ENCODE measurements at places on chromosomes 11 and 22.

DNA sequence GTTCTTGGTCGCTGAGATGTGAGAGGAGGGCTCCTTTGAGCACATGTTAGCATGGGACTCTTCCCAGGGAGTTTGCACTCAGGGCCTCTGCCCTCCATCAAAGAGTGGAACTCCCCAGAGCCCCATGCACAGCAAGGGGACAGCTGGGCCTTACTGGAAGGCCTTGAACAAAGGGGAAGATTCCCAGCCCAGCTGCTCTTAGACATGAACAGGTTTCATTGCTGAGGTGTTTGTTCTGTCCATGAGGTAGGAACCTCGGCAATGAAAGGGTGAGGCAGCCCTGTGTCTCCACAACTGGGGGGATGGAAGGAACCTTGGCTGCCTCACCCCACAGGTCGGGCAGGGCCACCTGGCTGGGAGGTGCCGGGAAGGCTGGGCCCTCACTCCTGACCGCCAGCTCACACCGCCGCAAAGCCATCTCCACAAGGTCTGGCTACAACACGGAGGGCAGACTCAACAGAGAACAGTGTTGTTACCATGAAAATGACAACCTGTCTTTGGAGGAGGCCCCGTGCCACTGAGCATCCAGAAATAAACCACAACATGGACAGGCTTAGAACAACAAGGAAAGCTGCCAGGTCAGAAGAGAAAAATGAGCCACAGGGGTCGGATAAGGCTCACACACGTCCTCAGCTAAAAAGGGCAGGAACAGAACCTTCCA lies 3.2 kb downstream of the DERL3 start:
- DNase-seq, result no peak

- no peak for DNase-seq
These were observed 75.9 kb downstream of the MN1 start for GRCh38 chr22:27725661-27726060.

DNA sequence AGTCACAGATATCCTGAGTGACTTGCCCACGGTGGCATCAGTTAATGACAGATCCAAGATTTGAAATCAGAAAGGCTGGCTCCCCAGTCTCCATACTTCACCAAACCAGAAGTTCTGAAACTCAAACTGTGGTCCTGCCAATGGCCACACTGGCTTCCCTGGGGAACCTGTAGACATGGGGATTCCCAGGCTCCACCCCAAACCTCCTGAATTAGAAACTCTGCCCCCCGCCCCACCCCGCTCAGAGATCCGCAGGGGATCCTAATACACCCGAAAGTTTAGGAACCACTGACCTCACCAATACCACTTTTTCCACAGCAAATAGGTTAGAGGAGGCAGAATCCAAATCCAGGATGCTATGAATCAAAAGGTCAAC lies 15.3 kb downstream of the RTN4RL2 start:
- DNase-seq, result no peak

GRCh38 chr22:46866591-46866990 lies 104.1 kb downstream of the TBC1D22A start:
- DNase-seq, result no peak

DNA sequence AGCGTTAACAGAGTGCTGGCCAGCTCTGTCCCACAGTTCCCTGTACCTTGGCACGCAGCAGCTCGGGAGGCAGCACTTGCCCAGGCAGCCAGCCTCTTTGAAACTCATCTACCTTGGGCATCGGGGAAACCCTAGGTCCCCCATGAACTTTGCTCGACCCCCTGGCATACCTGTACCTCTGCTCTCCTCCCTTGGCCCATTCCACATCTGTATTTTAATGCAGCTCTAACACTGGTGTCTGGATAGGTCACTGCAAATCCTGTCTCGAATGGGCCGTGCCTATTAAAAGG lies 304.1 kb downstream of the TBC1D22A start:
- no peak for DNase-seq

DNA sequence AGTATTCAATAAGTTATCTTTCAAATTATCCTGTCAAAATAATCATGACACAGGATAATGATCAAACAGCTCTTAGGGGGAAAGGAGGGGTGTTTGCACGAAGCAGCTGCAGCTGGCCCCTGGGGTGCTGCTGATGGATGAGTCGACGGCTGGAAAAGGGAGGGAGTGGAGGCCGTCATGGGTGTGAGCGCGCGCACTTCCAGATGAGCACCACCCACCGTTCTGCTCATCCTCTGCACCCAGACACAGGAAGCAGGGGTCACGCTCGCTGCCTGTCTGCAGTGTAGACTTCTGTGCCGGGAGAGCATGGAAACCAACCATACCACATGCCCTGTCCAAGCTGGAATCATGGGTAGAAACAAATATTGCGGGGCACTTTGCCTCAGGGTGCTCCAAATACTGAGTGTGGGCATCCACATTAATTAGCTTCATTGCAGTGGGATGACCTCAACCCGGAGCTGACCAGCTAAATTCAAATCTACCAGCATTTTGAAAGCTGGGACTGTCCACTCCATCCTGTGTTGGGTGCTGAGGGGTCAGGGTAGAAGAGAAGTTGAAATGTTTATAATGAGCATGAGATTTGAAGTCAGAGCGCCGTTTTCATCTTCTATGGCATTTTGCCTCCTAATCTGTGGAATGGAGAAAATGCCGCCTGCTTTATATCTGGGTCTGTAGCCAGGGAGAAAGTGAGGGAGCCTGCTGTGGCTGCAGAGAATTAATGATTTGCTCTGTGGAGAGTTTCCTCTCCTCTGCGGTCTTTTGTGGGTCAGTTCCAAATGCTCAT lies 802.4 kb downstream of the TBC1D22A start:
- no peak for DNase-seq

DNA sequence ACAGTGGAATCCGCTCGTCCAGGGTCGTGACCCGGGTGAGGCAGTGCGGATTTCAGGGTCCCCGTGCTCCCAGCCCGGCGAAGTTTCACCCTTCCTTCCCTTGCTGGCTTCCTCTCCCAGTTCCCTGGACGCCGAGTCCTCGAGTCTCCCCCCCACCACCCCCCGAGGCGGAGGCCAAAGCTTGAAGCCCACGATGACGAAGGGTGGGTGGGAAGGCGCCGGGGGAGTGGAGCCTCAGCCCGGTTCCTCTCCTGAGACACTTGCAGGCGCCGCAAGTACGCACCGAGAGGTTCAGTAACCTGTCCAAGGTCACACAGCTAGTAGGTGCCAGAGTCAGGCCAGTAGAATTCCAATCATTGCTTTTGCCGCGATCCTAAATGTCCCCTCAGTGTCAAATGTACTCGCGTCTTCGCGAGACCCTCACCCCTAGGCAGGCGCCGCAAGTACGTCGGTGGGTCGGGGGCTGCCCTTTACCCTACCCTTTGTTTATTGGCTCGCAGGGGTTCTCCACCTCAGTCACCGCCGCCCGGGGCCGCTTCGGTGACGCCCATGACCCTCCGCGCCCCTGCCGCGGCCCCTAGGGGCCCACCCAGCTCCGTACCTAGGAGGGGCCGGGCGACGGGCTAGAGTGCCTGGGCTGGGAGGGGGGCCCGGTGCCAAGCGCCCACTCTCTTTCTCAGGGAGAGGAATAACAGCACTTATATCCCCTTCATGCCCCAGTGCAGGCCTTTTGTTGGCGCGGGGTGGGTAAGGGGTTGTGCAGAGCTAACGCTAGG lies 5.7 kb upstream of the CHRM1 start:
- DNase-seq, result no peak

DNA sequence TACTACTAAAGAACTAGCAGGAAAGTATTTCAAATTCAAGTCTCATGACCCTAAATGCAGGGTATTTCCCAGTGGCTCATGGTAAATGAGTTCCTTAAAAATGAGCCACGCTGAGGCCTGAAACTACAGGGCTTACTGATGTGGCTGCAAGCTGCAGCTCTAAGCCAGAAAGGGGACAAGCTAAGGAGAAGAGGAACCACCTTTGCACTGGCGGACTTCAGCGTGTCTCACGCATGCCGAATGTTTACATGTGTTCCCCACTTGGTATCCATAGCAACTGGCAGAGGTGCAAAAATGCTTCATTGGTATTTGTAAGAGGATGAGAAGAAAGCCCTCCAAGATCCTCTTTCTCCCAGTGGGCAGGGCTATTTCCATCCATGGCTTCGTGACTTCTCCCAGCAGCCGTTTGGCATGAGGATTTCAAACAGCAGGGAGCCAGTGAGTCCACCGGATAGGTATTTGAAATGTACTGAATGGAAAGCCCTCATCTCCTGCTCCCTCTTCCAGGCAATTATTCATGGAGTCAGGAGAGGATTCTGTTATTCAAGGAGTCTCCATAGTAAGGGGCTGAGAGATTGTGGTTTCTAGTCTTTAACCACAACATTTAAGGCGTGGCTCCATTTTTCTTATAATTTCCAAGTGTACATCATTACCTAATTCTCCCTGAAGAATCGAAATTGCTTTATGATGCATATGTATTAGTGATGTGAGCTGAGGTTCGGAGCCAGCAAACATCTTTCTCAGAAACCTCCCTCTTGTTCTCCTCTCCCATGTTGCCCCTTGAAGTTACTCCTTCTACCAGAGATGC lies 55.3 kb upstream of the CD44 start:
- peak; percentile 79 for DNase-seq

GRCh38 chr11:122843281-122844141 lies 5.2 kb downstream of the CRTAM start:
- DNase-seq, result peak; percentile 61

GRCh38 chr11:57647372-57647771 lies 2.3 kb downstream of the YPEL4 start:
- no peak for DNase-seq

GRCh38 chr11:3165916-3166267 lies 782 bp upstream of the OSBPL5 start:
- DNase-seq, result no peak

- no peak for DNase-seq
These were observed 706.8 kb downstream of the KCNA4 start for GRCh38 chr11:29309992-29310391.

All from activated naive CD8-positive, alpha-beta T cell treated with anti-CD3 and anti-CD28 coated beads for 36 hours (primary cell).